ENCODE measurements at places on chromosomes 4 and X.

GRCh38 chrX:2383144-2383543, 117.6 kb downstream of the DHRSX start:
- no peak for DNase-seq

GRCh38 chr4:14262221-14262620, 634.7 kb upstream of the BOD1L1 start:
- no peak for DNase-seq

DNA sequence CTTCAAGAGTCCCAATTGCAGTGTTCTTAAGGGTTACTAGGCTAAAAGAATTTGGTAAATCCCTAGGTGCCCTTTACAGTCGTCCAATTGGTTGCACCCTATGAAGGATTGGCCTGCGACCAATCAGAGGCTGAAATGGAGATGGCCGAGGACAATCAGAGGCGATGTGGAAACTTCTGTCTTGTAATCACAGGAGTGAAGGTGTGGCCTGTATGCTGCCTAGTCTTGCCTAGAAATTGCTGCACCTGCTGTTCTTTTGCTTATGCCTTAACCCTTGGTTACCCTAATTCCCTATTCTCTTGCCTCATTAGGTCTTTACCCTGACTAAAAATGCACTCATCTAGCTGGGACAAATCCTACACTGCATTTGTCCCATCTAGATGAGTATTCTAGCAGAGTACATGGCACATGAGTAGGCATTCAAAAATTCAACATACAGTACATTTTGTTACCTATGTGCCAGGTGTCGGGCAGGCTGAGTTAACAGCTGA, 1.0 kb upstream of the DCK start:
- no peak for DNase-seq

- no peak for DNase-seq
These were observed 48.8 kb downstream of the SHOX start for GRCh38 chrX:679291-679979.

GRCh38 chrX:153924149-153924861, 1.8 kb downstream of the ARHGAP4 start:
- DNase-seq = peak; percentile 39

DNA sequence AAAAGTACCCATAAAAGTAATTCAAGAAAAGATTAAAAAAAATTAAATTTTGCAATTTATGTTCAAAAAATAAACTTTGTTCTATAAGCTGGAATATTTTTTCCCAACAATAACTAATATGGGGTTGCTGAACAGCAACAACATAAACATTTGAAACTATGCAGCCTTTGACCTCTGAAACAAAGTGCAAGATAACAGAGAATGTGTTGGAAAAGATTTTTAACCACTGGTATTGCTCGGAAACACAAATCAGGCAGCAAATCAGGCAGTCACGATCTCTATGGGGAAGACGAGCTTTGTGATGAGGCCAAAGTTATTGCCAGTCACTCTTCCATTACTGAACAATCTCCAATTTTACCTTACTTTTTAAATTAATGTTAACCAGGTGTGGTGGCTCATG, 332.1 kb downstream of the PABPC4L start:
- no peak for DNase-seq

- peak; percentile 75 for DNase-seq
These were observed at the start of gene MTMR8 for GRCh38 chrX:64394874-64395567. Gene MTMR8 (minus strand): TSS chrX:64395452. CDS start chrX:64395363, 89 bp downstream.

DNA sequence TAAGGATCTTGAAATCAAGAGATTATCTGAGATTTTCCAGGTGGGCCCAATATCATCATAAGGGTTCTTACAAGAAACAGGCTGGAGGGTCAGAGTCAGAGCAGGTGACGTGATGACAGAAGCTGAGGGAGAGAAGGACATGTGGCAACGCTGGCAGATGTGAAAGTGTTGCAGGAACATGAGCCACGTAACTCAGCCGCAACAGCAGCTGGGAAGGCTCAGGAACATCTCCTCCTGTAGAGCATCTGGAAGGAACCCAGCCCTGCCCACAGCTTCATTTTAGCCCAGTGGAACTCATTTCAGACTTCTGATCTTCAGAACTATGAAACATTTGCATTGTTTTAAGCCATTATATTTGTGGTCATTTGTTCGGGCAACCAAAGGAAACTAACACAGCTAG, 156.3 kb upstream of the VEGFC start:
- DNase-seq = no peak

DNA sequence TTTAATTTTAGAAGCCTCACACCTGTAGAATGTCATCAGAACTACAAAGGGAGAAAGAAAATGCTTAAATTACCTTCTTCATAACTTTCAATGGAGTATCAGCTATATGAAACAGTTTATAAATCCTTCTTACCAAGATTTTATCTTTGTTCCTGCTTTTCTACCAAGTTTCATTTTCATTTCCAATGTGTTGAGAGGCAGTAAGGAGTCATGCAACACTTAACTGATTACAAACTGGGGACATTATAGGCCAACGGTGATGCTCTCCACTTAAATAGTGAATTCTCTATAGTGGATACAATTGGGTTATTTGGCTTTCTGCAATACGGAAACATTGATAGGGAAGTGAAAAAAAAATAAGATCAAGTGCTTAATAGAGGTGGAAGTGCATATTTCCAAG, 145.2 kb upstream of the FTHL17 start:
- DNase-seq = no peak

DNA sequence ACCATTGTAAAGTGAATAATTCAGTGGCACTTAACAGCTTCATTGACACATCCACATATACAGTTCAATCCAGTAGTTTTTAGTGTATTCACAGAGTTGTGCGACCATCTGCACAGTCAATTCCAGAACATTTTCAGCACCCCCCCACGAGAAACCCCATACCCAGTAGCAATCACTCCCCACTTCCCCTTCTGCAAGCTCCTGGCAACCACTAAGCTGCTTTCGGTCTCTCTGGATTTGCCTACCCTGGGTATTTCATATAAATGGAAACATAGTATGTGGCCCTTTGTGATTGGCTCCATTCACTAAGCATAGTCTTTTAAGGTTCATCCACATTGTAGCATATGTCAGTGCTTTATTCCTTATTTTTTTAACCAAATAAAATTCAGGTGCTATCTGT, 10.0 kb downstream of the MSL3 start:
- no peak for DNase-seq

Data from activated CD4-positive, alpha-beta T cell treated with anti-CD3 and anti-CD28 coated beads, Interleukin-2, amount 50 U/mL, for 1 hour (primary cell).